ENCODE measurements at places on chromosomes 12 and 14. TPM values are rescaled to one million over a fixed set of nuclear protein-coding genes. Genes with fewer than 3 reads are reported as not detected.

ANG gene
- total RNA-seq: 1.2 TPM

RPL41 gene
- total RNA-seq: 4,973 TPM

CIDEB gene
- 30.2 TPM for total RNA-seq

CACNA2D4 gene
- total RNA-seq: 11.5 TPM

APAF1 gene
- total RNA-seq: 31.1 TPM

APOF gene
- total RNA-seq: not detected

DTX1 gene
- total RNA-seq: 0.10 TPM

LRP1 gene
- 1.6 TPM for total RNA-seq

PIWIL1 gene
- not detected for total RNA-seq

SDR9C7 gene
- not detected for total RNA-seq

KCNA5 gene
- total RNA-seq: not detected

RHOJ gene
- not detected for total RNA-seq

DUSP6 gene
- total RNA-seq: 76.8 TPM

PTPRB gene
- total RNA-seq: not detected

PYGL gene
- total RNA-seq: not detected

CLEC4C gene
- total RNA-seq: not detected

TAS2R13 gene
- total RNA-seq: 0.48 TPM

CCND2 gene
- 345 TPM for total RNA-seq

COX14 gene
- total RNA-seq: 50.9 TPM

KRT77 gene
- total RNA-seq: not detected

CCNK gene
- 68.7 TPM for total RNA-seq

RNF212B gene
- total RNA-seq: not detected

OR11H6 gene
- not detected for total RNA-seq

GLS2 gene
- 1.8 TPM for total RNA-seq

POTEM gene
- not detected for total RNA-seq

RNFT2 gene
- 12.9 TPM for total RNA-seq

RAPGEF3 gene
- total RNA-seq: 0.15 TPM

SLC39A5 gene
- total RNA-seq: 0.58 TPM

SIX6 gene
- not detected for total RNA-seq

PDE6H gene
- not detected for total RNA-seq

MDGA2 gene
- not detected for total RNA-seq

CCDC196 gene
- not detected for total RNA-seq

DNAJC22 gene
- not detected for total RNA-seq

DAO gene
- total RNA-seq: not detected

GPR84 gene
- total RNA-seq: 0.18 TPM

KCNH3 gene
- total RNA-seq: 2.4 TPM

SMIM41 gene
- total RNA-seq: 0.15 TPM

SOAT2 gene
- total RNA-seq: 0.84 TPM

SIX1 gene
- 0.08 TPM for total RNA-seq

LMNTD1 gene
- not detected for total RNA-seq

DEGS2 gene
- 0.29 TPM for total RNA-seq

RD3L gene
- total RNA-seq: not detected

C1RL gene
- 31.3 TPM for total RNA-seq

EP400 gene
- 47.1 TPM for total RNA-seq

NOS1 gene
- not detected for total RNA-seq

VWF gene
- total RNA-seq: 0.08 TPM

C14orf39 gene
- total RNA-seq: not detected

KRT7 gene
- 6.3 TPM for total RNA-seq

SPX gene
- total RNA-seq: 0.20 TPM

TEX52 gene
- total RNA-seq: not detected

ZDHHC22 gene
- total RNA-seq: not detected

Measured in activated naive CD4-positive, alpha-beta T cell treated with anti-CD3 and anti-CD28 coated beads, Interleukin-2, amount 10 ng/mL, durations not matched to agents 5 hours and 36 hours (primary cell).